ENCODE measurements at places on chromosomes 5 and 9.

- DNase-seq: no peak
Observed at GRCh38 chr9:115032296-115032695, 85.7 kb downstream of the TNC start.

GRCh38 chr5:173317091-173317730, 11.0 kb downstream of the STC2 start:
- DNase-seq: no peak

- DNase-seq: no peak
Observed at GRCh38 chr5:158301186-158301585, 442.2 kb upstream of the CLINT1 start.

DNA sequence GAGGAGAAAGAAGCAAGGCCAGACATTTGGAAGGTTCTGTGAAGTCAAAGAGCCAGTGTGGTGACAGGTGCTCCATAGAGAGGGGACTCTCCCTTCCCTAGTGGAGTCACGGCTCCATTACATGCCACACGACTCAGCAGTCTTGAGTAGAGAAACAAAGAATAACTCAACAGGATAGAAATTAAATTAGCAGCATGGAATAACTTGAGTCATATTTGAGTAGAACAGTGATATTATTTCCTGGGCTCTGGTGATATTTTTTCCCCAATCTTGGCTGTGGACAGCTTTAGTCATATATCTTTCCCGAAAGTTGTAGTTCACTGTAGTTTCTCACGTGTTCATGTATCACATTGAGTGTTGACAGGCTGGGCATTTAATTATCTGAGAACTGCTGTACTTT, 149.7 kb upstream of the EFNA5 start:
- no peak for DNase-seq

GRCh38 chr5:65395526-65396155, 86.1 kb downstream of the ADAMTS6 start:
- no peak for DNase-seq

DNA sequence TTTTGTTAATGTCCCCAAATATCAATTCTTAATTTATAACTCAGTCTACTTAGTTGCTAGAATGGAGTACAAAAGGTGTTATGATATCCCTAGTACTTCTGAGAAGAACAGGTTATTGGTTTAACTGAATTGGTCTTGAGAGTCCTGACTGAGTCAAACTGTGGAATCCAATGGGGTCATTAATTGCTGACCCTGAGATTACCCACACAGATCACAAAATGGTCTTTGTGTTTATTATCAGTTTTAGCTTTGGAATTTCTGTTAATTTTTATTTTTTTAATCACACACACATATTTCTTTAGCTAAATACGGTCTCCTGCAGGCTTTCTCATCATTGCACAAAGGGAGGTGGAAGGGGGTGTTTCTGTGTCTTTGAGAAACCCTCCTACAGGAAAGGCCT, 301.6 kb downstream of the EBF1 start:
- DNase-seq: no peak

DNA sequence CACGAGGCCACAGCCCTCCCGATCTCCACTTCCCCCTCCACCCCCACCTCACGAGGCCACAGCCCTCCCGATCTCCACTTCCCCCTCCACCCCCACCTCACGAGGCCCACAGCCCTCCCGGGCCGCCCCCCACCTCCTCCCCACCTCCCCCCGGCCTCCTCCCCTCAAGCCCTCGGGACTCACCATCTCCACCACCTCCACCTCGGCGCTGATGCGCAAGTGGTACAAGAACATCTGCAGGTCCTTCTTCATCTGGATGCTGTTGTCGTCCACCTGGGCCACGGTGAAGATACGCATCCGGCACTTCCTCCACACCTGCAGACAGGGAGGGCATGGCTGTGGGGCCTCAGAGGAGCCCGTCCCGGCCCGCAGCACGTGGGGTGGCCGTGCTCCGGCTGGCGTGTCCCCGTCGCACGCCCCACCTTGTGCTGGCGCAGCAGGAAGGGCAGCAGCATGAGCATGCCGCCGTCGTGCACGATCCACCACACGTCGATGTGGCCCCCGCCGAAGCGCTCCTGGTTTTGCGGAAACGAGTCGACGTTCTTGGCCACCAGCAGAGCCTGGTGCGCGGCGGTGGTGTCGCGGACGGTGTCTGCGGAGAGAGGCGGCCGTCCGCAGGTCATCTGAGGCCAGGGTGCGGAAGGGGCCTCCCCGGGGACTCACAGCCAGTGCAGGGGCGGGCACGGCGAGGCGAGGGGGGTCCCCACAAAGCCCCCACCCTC, 48.0 kb downstream of the SLC12A7 start:
- no peak for DNase-seq

- DNase-seq: no peak
Observed at GRCh38 chr5:14089198-14089597, 53.9 kb upstream of the TRIO start.

GRCh38 chr9:14956208-14956607, 46.0 kb upstream of the FREM1 start:
- no peak for DNase-seq

GRCh38 chr5:1005249-1005851, 3.3 kb upstream of the NKD2 start:
- DNase-seq: no peak

DNA sequence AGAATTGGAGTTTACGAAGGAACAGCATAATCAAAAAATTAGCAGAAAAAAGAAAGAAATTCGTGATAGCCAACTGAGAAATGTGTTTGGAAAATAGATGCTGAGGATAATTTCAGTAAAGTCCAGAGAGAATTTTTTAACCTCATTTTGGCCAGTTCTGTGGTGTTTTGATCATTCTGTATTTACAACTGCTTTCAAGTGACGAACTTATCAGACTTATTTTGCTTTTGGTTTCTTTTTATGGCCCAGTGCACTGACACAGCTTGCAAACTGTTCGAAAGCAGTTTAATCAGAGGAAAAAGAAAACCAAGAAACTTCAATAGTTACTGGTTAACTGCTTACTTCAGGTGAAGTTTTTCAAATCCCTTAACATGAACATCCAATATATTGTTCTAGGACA, 1.9 kb downstream of the SDHA start:
- DNase-seq: no peak

DNA sequence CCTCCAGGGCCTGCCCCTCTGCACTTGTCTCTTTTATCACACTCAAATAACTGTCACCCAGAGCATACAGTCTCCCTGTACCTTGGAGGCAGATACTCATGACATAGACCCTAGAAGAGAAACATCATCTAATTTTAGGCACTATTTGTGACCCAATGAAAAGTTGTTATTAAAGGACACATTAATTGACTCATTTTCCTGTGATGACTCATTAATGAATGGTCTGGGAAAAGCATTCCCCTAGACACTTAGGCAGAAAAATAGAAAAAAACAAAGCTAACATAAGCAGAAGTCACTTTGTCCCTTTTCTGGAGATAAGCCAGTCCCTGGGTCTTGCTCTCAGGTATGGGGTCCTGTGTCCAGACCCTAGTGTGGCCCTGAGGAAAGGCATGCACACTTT, 15.0 kb downstream of the TRPC7 start:
- no peak for DNase-seq

DNA sequence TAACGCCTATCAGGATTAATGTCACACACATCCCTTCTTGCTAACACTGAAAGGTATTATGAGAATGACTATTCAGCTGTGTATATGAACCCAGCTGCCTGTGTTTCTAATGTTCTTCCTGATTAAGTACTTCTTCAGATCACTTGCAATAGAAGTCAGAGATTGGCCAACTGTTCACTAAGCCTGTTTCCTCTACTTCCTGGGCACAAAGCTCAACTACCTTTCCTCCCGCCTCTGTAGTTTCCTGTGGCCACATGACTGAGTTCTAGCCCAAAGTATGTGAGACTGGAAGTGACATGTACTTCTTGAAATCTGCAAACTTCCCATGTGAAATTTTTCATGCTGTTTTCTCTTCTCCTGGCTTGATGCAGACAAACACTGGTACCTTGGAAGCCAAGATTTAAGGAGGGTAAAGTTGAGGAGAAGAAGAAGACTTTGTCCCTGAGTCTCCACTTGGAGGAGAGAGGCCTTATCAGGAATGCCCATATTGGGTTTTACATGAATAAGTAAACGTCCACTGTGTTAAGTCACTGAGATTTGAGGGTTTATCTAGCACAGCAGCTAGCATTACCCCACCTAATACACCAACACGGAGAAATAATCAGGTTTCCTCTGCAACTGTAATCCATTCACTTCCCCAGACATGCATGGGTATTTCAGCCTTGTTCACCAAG, 58.6 kb downstream of the SLIT3 start:
- DNase-seq: no peak

DNA sequence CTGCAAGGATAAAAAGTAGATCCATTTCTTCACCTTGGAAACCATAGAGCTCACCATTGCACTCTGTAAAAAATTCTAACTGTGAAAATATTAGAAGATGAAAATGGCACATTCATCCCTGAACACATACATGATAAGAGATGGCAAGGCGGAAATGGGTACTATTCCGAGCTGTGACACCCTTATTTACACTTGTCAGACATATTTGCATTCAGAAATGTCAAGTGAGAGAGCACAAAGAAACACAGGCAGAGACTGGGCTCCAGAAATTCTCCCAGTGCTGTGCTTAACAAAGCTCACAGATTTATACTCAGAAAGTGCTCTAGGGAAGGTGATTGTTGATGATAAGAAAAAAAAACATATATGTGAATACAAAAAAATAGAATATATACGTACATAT, 170.3 kb upstream of the PUM3 start:
- DNase-seq: no peak

DNA sequence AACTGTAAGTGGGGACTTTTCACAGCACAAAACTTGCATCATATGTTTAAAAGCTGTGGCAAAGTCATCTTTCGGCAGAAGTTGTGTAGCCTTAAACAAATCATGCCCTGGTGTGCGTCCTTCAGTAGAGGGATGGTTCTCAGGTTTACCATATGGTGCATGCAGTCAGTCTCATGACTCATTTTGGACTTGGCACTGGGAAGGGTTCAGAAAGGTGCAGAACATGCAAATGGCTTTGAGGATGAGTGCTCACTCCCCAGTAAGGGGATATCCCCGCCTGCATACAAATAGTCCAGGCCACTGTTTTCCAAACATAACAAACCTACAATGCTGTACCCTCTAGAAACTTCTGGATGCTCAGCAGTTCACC, 260.3 kb downstream of the NDUFS4 start:
- peak; percentile 83 for DNase-seq

DNA sequence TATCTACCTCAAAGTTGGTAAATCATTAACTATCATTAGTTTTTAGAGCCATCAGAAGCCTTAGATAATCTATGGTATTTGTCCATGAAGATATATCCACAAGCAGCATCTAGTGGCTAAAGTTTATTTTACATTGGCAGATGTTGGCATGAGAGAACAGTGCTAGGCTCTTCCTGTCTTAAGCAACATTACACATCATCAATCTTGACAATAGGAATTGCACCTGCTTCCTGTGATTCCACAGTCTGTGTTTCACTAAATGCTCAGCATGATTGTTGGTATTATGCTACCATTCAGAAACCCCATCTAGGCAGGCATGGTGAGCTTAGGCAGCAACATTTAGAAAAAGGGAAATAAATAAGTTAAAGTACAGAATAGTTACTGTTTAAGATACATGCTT, 246.6 kb downstream of the SLCO4C1 start:
- no peak for DNase-seq

DNA sequence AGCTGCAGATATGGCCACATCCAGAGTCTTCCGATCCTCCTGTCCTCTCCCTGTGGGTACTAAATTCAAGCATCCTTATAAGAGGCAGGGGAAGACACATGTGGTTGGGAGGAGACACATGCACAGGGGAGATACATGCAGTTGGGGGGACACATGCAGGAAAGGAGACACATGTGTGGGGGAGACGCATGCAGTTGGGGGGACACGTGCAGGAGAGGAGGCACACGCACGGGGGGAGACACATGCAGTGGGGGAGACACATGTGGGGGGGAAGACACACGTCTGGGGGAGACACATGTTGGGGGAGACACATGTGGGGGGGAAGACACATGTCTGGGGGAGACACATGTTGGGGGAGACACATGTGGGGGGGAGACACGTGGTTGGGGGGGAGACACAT, 21.2 kb upstream of the OLFM1 start:
- DNase-seq: no peak

- DNase-seq: no peak
Observed at GRCh38 chr9:83927591-83927990, 6.4 kb upstream of the KIF27 start.

DNA sequence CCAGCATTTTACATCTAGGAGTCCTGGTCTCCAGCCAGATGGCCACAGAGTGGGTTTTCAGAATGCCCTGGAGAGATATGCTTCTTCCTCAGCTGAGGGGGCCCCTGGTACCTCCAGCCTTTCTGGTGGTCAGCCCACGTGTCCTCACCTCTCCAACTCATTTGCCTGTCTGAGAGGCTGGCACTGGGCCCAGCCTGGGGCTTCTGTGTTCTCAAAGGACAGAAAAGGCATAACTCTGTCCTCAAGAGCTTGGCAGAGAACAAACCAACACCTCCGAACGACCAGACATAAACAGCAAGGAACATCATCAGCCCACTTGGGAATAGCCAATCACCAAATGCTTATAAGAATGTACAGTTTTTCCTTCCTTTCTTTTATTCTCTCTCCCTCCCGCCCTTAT, 17.1 kb downstream of the ENG start:
- no peak for DNase-seq

GRCh38 chr9:75041041-75041440, 12.9 kb upstream of the CARNMT1 start:
- no peak for DNase-seq

- no peak for DNase-seq
Observed at GRCh38 chr5:36041537-36041845, 25.2 kb downstream of the UGT3A2 start.

- DNase-seq: no peak
Observed at GRCh38 chr9:33742519-33742918, 52.8 kb upstream of the PRSS3 start.

DNA sequence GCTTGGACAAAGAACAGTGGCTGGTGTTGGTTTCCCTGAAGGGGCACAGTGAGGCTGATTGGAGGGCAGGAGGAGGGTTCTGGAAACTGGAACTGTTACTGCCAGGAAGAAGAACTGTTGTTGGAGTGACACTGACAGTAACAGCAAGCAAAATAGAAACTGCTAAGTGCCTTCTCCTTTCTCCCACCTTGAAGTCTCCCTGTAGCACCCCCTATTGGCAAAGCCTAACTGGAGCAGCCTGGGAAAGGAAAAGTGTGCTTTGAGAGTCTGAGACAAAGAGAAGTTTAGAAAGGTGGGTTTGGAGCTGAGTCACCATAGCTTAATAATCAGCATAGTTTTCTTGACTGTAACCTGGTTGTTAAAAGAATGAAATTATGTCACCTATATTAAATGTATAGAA, 2.5 kb upstream of the TMEM174 start:
- no peak for DNase-seq

DNA sequence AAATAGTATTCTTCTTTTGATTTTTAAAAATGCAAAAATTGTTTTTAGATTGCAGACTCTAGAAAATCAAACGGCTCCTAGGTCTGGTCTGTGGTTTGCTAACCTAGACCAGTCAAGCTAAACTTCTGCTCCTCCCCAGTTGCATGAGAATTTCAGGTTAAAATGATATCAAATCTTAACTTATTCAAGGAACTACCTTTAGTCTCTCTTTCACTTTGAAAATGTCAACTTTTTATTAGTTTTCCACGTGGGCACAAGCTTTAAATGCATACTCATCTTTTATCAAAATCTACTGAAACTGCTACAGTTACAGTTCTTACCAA, 8.8 kb downstream of the CAMK4 start:
- DNase-seq: no peak
